AG08396 (cell line): ENCODE measurements at places on chromosomes 16 and 17.

DNA sequence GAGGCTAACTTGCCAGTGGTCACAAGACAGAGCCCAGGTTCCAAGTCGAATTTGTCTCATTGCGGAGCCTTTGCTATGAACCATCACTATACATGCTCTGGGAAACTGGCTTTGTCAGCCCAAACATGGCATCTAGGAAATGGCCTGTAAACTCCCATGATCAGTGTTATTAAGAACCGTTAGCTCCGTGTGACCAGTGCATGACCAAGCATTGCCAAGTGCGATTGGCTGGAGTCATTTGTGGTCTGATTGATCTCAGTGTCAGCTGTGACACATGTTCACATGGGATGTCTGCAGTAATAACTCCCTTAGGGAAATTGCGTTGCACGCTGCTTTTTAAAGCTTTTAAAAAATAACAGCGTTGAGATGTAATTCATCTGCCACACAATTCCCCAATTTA lies 18.6 kb upstream of the CDH3 start:
- DNase-seq: no peak

DNA sequence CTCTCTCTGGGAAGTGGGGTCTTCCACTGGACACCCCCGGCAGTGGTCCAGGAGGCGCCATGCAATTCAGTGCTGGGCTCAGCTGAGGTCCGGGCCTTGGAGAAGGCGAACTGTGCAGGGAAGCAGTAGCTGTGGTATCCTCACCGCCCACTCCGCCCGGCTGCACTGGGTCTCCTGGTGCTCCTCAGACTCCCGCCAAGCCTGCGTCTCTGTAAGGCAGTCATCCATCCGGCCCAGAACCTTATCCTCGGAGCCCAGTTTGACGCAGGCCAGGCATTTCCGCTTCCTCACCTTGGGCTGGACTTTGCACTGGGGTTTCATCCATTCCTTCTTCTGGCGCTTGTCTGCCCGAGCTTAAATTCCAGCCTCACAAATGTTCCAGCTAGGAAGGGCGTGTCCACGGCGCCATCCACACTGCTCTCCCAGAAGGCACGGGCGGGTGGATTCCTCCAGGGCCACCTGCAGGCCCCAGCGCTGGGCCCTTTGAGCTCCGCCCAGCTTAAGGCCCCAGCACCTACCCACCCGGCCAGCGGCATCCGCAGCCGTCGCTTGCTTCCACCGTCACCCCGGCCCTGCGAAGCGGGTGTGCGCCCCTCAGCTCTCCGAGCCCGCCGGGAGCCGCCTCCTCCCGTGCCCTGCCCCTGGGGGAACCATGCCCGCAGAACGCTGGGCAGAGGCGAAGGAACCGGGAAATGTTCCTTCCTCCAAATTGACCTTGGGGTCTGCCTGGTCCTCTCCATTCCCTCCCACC lies 1884.8 kb downstream of the TP53TG3F start:
- no peak for DNase-seq

- DNase-seq: peak; percentile 97
Measured at GRCh38 chr17:76737676-76738467, at the start of gene MFSD11. Gene MFSD11 (plus strand): TSS chr17:76738119. CDS start chr17:76738353, 234 bp downstream.

- no peak for DNase-seq
Measured at GRCh38 chr17:20202141-20202621, 193.0 kb downstream of the SPECC1 start.

DNA sequence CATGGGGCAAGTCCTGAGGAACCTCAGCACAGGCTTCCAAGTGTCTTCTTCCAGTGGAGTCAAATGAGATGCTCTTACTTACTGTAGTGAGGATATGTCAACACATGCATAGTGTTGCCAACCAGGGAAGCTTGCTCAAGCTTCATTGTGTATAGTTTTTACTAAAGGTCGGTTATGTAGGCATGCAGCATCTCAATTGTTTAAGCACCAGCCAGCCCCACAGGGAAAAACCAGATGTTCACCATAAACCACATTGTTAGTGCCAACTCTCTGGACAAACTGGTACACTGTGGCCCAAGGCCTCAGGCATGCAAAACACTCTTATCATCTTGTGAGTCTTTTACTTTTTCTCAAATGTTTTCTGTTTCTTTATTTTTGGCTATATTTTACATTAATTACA lies 152.1 kb downstream of the PHKB start:
- no peak for DNase-seq
